Head of caudate nucleus (tissue), 42 donors: ENCODE measurements at places on chromosomes 2 and 18.

DNA sequence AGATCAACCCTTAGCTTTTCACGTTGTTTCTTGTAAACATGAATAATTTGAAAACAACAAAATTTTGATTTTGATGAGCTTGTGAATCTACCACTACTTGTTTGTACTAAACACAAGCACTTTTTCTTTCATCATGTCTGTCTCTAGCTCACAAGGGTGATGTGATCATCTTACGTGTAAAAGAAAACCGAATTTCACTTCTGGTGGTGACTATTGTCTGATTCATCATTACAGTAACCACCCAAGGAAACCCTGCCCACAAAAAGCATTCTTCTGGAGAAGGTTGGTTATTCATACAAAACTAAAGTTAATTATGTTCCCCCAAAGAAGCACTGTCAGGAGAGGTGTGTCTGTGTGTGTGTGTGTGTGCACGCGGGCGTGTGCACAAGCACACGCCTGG lies 285.4 kb downstream of the ZNF516 start:
- no peak for DNase-seq

- no peak for DNase-seq
Measured at GRCh38 chr2:29250977-29251376, 135.8 kb downstream of the CLIP4 start.

DNA sequence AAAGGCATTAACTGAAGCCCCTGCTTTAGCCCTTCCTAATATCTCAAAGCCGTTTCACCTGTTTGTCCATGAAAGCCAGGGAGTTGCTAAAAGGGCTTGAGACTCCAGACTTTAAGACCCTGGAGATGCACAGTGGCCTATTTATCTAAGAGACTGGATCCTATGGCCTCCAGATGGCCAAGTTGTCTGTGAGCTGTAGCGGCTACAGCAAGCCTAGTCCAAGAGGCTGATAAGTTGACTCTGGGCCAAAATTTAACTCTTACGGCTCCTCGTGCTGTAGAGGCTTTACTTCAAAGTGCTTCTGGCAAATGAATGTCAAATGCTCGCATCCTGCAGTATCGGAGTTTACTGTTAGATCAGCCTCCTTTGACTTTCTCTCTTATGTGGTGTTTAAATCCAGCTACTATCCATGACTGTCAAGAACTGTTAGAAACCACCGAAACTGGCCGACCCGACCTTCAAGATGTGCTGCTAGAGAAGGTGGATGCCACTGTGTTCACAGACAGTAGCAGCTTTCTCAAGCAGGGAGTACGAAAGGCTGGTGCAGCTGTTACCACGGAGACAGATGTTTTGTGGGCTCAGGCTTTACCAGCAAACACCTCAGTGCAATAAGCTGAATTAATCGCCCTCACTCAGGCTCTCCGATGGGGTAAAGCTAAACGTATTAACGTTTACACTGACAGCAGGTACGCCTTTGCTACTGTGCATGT lies 336.7 kb upstream of the CNTNAP5 start:
- DNase-seq = no peak

DNA sequence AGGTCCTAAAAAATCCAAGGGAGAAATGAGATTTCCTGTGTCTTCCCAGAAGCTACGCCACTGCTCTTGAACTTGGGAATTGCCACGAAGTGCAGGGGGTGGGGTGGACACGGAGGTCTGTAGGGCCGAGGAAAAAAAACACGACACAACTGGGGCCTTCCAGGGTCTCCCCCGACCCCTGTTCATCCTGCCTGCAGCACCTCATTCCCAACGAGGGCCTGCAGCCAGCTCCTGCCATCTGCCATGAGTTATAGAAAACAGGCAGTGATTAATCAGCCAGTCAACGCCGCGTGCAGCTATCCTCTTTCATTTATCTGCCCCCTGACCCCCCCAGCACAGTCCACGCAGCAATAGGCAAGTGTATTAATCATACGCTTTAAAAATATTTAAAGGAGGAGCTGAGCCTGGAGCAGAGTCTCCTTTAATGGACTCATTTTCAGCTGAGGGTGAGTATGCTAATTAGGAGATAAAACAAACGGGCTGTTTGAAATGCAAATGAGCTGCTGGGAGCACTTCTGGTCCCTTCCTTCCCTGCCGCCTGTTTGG lies 209.9 kb downstream of the TFCP2L1 start:
- no peak for DNase-seq

DNA sequence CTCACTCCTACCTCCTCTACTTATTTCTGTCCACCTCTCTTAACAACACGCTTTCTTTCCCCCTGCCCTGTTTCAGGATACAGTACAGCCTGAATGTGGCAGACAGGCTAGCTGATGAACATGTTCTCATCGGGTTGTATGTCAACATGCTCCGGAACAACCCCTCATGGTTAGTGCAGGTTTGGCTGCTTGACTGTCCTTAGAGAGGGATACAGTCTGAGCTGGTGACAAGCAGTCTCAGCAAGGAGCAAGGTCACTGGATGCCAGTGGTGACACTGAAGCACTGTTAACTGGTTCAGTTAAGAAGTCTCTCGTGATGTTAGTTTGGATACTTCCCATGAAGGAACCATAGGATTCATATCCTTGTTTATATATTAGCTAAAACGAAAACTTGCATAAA lies 128.6 kb downstream of the DTNA start:
- DNase-seq = no peak

DNA sequence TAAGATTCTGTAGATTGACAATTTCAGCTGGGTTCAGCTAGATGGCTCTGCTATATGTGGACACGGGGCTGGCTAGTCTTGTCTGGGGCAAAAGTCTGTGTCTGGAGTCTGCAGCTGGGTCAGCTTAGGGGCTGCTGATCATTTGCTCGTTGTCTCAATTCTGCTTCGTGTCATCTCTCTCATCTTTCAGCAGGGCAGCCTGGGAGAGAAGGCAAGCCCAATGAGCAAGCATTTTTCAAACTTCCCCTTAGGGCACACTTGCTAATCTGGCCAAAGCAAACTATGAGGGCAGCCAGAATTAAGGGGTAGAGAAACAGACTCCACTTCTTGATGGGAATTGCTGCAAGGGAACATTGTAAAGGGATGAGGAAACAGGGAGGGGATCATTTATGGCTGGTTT lies 462.6 kb downstream of the SLC4A3 start:
- DNase-seq = no peak

GRCh38 chr2:112259509-112260294 lies 4.9 kb upstream of the ZC3H8 start:
- peak; percentile 82 for DNase-seq

- DNase-seq = no peak
Measured at GRCh38 chr2:120044336-120044735, 31.5 kb downstream of the EPB41L5 start.

GRCh38 chr18:79587779-79588635 lies 91.6 kb upstream of the CTDP1 start:
- no peak for DNase-seq

GRCh38 chr2:166762746-166763145 lies 125.5 kb upstream of the XIRP2 start:
- no peak for DNase-seq

GRCh38 chr2:8003462-8004075 lies 678.3 kb upstream of the ID2 start:
- DNase-seq = no peak

- no peak for DNase-seq
Measured at GRCh38 chr2:64634345-64635267, 19.1 kb downstream of the SERTAD2 start.

GRCh38 chr2:171318463-171318934 lies 115.3 kb downstream of the METTL8 start:
- peak; percentile 83 for DNase-seq

GRCh38 chr18:59047321-59048047 lies 92.2 kb upstream of the SEC11C start:
- no peak for DNase-seq

GRCh38 chr2:66170744-66171330 lies 264.1 kb upstream of the MEIS1 start:
- no peak for DNase-seq

DNA sequence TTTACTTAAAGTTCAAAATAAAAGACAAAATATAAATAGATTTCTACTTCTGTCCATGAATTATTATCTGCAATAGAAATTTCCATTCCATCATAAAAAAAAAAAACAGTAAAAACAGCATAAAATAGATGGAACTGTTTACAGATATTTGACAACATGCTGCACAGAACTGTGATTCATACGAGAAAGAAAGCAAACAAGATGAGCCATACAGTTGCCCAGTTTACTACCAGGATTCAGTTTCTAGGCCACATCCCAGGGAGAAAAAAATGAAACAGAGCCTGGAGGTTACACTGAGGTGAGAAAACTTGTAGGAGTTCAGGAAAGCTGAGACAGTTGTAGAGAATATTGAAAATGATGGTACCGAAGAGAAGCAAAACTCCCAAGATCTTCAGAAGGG lies 1426.9 kb upstream of the ACVR2A start:
- no peak for DNase-seq

DNA sequence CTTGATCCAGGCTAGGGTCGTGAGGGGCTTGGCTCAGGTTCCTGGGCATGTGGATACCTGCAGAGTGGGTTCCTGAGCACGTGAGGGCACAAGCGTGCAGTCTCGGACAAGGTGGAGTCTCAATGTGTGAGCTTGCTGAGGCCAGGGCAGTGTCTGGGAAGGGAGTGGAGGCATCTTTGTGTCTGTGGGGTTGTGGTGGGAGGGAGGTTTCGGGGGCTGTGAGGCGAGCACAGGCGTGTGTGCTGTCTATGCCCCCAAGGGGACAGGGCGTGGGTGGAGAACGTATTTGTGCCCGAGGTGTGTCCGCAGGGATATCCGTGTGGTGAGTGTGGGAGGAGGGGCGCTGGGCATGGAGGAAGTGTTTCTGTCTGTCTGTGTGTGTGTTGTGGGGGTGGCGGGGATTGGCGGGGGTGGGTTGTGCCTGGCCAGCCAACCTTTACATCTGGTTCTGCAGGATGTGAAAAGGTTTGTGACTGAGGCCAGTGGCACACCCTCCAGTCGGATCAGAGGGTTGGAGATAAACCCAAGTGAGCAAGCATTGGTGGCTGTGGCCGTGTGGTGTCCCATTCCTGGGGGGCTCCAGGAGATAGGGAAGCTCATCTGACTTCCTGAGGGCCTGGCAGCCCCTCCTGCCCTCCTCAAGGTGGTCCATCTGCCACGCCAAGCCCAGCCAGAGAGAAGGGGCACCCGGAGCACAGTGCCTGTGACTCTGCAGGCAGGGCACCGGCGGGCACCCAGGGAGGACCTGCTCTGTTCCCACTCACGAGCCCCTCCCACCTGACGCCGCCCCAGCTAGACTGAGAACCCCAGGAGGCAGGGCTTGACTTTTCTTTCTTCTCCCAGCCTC lies 57.1 kb downstream of the ZFP36L2 start:
- DNase-seq = no peak

GRCh38 chr2:125004106-125004800 lies 979.2 kb downstream of the CNTNAP5 start:
- no peak for DNase-seq

GRCh38 chr2:105600949-105601794 lies 143.5 kb upstream of the NCK2 start:
- DNase-seq = no peak

DNA sequence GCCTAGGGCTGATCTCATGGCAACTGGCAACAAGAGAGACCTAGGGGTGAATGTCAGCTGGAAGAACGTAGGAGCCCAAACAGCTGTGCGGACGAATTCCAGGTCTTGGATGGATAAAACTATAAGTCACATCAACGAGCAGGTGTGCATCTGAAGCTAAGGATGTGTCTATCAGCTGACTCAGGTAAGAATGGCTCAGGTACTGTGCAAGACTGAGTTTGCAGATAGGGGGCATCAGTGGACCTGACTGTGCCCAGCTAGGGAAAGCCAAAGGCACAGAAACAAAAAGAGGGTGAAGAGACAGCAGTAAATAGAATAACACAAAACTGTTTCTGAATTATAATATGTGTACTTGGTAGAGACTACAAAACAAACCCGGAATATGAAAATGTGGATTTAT lies 357.3 kb downstream of the ZEB2 start:
- DNase-seq = no peak

DNA sequence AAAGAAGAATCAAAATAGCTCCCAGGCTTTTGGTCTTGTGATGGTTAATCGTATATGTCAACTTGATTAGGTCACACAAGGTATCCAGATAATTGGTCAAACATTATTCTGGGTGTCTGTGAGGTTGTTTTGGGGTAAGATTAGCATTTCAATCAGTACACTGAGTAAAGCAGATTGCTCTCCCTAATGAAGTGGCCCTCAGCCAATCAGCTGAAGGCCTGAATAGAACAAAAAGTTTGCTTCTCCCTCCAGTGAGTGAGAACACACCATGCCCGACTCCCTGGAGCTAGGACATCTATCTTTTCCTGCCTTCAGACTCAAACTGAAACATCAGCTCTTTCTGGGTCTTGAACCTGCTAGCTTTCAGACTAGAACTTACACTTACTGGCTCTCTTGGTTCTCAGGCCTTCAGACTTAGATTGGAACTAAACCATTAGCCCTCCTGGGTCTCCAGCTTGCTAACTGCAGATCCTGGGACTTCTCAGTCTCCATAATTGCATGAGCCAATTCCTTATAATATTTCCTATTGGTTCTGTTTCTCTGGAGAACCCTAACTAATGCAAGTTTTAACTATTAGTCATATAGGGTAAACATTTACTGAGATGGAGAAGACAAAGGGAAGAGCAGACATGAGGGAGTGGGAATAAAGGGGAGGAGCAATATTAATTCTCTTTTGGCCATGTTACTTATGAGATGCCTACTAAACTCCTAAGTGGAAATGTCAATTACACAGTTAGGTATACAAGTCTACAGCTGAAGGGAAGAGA lies 25.5 kb downstream of the LNPK start:
- DNase-seq = no peak

DNA sequence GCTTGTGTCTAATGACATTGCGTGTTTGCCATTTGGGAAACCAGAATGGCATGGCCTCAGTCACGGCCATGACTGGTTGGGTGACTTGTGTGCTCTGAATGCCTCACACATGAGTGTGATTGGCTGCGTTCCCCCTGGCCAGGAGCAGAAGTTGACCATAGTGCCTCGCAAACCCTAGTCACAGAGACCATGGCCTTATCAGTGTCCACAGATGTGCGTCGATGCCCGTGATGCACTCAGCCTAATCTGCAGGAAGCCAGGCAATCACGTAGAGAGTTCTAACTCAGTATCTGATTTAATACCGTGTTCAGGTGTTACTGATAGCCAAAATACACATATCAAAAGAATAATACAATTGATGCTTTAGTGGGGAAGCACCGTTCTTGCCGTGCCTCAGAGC lies 64.0 kb downstream of the BOLA3 start:
- DNase-seq = no peak

- peak; percentile 29 for DNase-seq
Measured at GRCh38 chr18:79574938-79575525, 104.6 kb upstream of the CTDP1 start.

- no peak for DNase-seq
Measured at GRCh38 chr2:230106771-230107170, 38.0 kb upstream of the SLC16A14 start.

- no peak for DNase-seq
Measured at GRCh38 chr2:127411653-127412369, 6.4 kb upstream of the PROC start.

DNA sequence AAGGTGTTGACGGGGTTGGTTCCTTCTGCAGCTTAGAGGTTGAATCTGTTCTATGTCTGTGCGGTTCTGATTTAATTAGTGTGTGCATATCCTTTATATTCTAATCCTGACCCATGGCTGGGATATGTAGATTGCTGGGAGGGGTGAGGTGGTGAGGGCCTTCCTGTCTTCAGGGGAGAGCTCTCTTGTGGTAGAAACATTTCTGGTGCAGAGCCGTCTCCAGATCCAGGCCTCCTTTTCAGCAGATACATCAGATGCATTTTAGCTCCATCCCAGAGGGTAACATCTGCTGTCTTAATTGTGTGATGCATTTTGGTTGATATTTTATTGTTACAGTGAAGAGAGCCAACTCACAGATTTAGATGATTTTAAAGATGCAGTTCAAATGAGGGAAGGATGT lies 227.8 kb downstream of the AGAP1 start:
- no peak for DNase-seq
